ENCODE measurements at places on chromosomes 16 and 17. TPM values are rescaled to one million over a fixed set of nuclear protein-coding genes. Genes with fewer than 3 reads are reported as not detected.

Gene GPR142
- not detected for total RNA-seq

GRCh38 chr16:17235147-17235815, 235.5 kb downstream of the XYLT1 start:
- no peaks in the 10 kb centered on the region for H3K27me3 ChIP-seq
- no peak for DNase-seq
- H3K36me3 ChIP-seq, result peaks cover 19% of the 10 kb centered on the region
- H3K27ac ChIP-seq, result no peak overlapping the region
- peaks cover 22% of the 10 kb centered on the region for H3K4me1 ChIP-seq

- DNase-seq, result no peak
- peaks cover 33% of the 10 kb centered on the region for H3K4me1 ChIP-seq
- no peaks in the 10 kb centered on the region for H3K27me3 ChIP-seq
- H3K27ac ChIP-seq, result no peak overlapping the region
- H3K4me3 ChIP-seq, result no peak overlapping the region
Measured at GRCh38 chr17:47905221-47905733, 9.2 kb downstream of the SP2 start.

GRCh38 chr16:52367821-52368220, 179.1 kb downstream of the TOX3 start:
- H3K4me1 ChIP-seq, result no peaks in the 10 kb centered on the region
- H3K36me3 ChIP-seq, result no peaks in the 10 kb centered on the region
- DNase-seq, result no peak
- H3K27me3 ChIP-seq, result no peaks in the 10 kb centered on the region
- H3K27ac ChIP-seq, result no peak overlapping the region
- no peak overlapping the region for H3K4me3 ChIP-seq

Gene TP53TG3F
- total RNA-seq, result not detected

Gene VEZF1
- 22.8 TPM for total RNA-seq

Gene ARSG
- 5.0 TPM for total RNA-seq

Gene TBX2
- not detected for total RNA-seq

Gene CBFA2T3
- total RNA-seq, result 0.56 TPM

DNA sequence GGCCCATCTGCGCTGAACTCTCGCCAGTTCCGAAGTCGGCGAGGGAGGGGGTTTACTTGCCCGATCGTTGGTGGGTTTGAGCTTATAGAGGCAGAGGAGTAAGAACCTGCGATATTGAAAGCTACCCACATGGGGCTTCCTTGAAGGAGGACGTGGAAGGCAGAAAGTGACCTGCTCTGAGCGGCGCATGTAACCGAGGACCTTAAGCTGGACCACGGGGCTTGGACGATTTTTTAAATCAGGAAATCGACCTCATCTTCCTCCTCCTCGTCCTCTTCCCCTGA, 2.0 kb downstream of the PRAC2 start:
- peaks cover 31% of the 10 kb centered on the region for H3K4me1 ChIP-seq
- no peak overlapping the region for H3K27ac ChIP-seq
- DNase-seq, result no peak
- H3K27me3 ChIP-seq, result peaks cover 100% of the 10 kb centered on the region
- H3K36me3 ChIP-seq, result peaks cover 3% of the 10 kb centered on the region
- no peak overlapping the region for H3K4me3 ChIP-seq

DNA sequence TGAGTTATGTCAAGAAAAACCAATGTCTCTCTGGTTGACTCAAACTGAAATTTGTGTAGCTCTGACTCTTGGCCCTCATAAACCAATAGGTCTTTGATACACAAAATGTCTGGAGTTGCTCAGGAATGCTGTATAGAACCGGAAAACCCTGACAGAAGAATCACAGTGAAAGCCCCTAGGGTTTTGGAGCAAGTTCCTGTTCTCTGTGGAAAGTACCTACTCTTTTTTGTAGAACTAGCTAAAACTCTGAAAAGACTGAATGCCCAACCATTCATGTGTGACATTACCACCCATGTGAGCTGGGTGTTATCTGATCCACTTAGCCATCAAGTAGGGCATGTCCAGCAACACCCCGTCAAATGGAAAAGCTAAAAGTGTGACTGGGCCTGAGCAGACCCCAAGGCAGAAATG, 28.8 kb downstream of the CCL4 start:
- H3K4me3 ChIP-seq, result no peak overlapping the region
- H3K36me3 ChIP-seq, result peaks cover 3% of the 10 kb centered on the region
- DNase-seq, result no peak
- peaks cover 12% of the 10 kb centered on the region for H3K4me1 ChIP-seq
- peaks cover 20% of the 10 kb centered on the region for H3K27me3 ChIP-seq
- no peak overlapping the region for H3K27ac ChIP-seq

DNA sequence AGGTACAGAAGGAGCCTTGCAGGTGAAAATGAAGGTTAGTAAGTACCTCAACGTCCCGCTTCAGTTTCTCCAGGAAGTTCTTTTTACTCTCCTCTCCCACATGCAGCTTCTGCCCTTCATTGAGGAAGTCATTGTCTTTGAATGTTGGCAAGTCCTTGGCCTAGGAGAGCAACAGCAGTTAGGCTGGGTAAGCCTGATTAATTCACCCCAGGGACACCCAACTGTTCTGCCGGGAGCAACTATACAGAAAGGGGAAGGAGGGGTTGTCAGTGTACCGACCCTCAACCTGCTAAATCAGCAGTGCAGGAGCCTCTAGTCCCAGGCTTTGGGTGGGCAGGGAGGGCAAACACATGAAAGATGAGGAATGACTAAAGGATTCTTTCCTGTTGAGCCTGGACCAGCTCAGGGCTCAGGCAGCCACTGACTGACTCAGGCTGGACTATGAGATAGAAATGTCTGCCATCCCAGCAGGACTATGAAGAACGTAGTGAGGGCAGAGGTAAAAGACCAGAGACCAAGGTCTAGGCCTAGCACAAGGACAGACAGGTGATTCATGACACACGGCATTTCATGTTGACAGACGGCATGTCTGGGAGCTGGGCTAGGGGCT, 21.6 kb downstream of the PIP4K2B start:
- H3K36me3 ChIP-seq, result peaks cover 14% of the 10 kb centered on the region
- no peaks in the 10 kb centered on the region for H3K27me3 ChIP-seq
- H3K4me1 ChIP-seq, result no peaks in the 10 kb centered on the region
- H3K27ac ChIP-seq, result no peak overlapping the region

Gene CA4
- total RNA-seq, result not detected

GRCh38 chr16:16149710-16150116, 73.6 kb downstream of the ABCC6 start:
- no peaks in the 10 kb centered on the region for H3K36me3 ChIP-seq
- H3K27me3 ChIP-seq, result no peaks in the 10 kb centered on the region
- no peak overlapping the region for H3K4me3 ChIP-seq
- no peaks in the 10 kb centered on the region for H3K4me1 ChIP-seq
- DNase-seq, result no peak

DNA sequence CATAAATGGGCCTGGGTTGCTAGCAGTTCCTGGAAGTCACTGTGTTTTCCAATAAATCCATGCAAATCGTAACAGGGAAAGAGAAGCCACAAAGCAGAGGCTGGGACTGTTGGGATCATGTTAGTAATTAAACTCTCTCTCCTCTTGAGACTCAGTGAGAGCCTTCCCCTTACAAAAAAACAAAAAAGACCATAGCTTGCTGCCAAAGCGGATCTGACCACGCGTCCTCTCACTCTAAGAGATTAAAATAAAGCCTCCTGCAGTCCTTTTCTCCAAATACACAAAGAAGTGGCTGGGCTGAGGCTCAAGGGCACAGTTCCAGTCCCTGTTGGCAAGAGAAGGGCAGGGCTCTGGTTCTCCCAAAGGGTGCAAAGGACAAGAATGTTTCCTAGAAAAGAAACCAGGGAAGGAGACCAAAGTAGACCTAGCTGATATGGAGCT, 38.5 kb downstream of the PIGL start:
- peaks cover 14% of the 10 kb centered on the region for H3K4me1 ChIP-seq
- H3K4me3 ChIP-seq, result no peak overlapping the region
- no peak for DNase-seq
- H3K36me3 ChIP-seq, result peaks cover 46% of the 10 kb centered on the region
- no peaks in the 10 kb centered on the region for H3K27me3 ChIP-seq

DNA sequence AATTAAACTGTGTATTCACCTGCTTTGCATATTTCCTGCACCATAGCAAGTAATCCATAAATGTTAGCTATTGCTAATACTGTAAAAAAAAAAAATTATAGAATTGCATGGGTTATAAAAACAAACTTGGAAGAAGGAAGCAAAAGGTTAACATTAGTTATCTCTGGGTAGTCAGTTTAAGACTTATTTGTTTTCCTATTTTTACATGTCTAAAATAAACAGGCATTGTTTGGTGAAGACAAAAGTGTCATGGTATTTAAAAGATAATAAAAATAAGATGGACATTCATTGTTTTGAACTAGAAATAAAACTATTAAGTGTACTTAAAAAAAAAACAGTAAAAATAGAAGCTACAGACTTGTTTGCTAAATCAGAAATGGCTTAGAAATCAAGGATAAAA, 313.8 kb downstream of the SOX9 start:
- no peak overlapping the region for H3K27ac ChIP-seq
- no peak overlapping the region for H3K4me3 ChIP-seq
- H3K27me3 ChIP-seq, result peaks cover 8% of the 10 kb centered on the region
- DNase-seq, result no peak
- H3K36me3 ChIP-seq, result no peaks in the 10 kb centered on the region

DNA sequence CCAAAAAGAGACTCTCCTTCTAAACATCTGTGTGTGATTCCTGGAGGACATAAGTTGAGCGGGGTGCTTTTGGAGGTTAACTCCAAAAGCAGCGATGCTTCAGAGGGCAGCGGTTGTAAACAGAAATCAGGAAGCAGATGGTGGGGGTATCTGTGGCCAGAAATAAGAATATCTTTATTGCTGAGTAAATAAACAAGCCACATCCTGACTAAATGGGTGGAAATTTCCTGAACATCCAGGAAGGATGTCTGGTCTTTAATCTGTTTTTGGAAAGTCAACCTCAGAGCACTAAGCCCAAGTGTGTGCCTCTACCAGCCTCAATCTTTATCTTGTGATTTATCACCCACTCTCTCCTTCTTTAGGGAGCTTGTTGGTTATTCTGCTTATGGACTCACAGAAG, 123.3 kb downstream of the CDH13 start:
- H3K4me1 ChIP-seq, result no peaks in the 10 kb centered on the region
- H3K27me3 ChIP-seq, result peaks cover 19% of the 10 kb centered on the region
- no peaks in the 10 kb centered on the region for H3K36me3 ChIP-seq

Gene KRT39
- total RNA-seq, result not detected

Gene PIMREG
- 4.8 TPM for total RNA-seq

GRCh38 chr16:5064915-5065314, 841 bp downstream of the C16orf89 start:
- H3K4me1 ChIP-seq, result no peaks in the 10 kb centered on the region
- no peak overlapping the region for H3K27ac ChIP-seq
- no peak overlapping the region for H3K4me3 ChIP-seq
- H3K36me3 ChIP-seq, result no peaks in the 10 kb centered on the region
- DNase-seq, result no peak
- no peaks in the 10 kb centered on the region for H3K27me3 ChIP-seq

DNA sequence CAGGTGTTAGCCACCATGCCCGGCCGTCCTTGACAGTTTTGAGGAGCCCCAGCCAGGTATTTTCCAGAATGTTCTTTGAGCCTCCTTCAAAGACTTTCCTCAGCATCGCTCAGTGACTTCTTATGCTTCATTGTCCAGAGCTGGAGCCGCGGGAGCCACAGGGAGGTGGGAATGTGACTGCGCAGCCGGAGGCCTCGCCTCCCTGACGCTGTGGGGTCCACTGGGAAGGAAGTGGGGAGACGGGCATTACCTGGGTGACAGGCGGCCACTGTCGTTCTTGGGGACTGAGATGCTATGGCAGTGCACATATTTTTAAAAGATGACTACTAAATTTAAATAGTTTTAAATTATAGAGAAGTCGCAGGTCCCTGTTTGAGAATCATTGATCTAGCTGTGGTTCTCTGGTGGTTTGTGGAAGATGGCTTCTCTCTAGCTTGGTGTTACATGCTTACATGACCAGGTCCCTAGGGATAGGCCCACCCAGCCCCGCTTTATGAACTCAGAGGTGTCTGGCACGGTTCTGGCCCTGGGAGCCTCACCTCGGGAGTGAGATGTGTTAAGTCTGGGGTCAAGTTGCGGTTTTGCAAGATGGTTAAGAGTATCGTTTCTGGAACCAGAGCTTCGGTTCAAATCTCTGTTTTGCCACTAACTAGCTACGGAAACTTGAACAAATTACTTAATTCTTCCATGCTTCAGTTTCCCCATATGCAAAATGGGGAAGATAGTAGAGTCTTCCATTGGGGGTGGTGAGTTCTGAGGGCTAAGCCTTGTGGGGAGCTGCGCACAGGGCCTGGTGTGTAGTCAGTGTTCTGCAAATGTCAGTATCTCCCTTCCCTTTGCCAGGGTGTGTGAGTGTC, 53.0 kb downstream of the ATP2C2 start:
- no peak for DNase-seq
- H3K36me3 ChIP-seq, result no peaks in the 10 kb centered on the region
- H3K27me3 ChIP-seq, result peaks cover 10% of the 10 kb centered on the region
- H3K27ac ChIP-seq, result no peak overlapping the region

Gene ORMDL3
- 59.1 TPM for total RNA-seq

Gene ITGB4
- 1.4 TPM for total RNA-seq

GRCh38 chr17:79695797-79696609, 34.7 kb upstream of the ENPP7 start:
- no peak overlapping the region for H3K27ac ChIP-seq
- no peak overlapping the region for H3K4me3 ChIP-seq
- DNase-seq, result no peak
- peaks cover 43% of the 10 kb centered on the region for H3K27me3 ChIP-seq
- no peaks in the 10 kb centered on the region for H3K36me3 ChIP-seq
- peaks cover 10% of the 10 kb centered on the region for H3K4me1 ChIP-seq

DNA sequence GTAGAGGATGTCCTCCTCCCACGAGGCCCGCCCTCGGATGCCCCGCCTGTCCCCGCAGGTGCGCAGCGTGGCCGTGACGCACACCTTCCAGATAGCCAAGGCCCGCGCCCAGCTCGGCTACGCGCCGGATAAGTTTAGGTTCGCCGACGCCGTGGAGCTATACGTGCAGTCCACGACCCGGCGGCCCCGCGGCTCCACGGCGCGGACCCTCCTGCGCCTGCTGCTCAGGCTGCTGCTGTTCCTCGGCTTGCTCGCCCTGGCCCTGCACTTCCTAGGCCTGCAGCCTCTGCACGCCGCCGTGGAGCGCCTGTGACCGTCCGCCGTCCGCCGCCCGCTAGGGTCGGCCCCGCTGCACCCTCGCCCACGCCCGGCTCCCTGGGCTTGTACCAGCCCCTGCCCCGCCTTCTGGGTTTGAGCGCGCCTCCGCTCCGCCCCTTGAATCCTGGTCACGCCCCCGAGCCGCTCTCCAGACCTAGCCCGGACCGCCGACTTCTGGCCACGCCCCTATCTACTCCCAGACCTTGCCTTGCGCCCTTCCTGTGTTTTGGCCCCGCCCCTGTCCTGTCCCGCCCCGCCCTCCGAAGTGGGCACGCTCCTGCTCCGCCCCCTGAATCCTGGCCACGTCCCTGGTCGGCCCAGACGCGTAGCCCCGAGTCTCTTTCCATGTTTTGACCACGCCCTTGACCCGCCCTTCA, 15.8 kb upstream of the EEF2K start:
- peak overlapping the region; percentile 98 for H3K27ac ChIP-seq
- peaks cover 47% of the 10 kb centered on the region for H3K4me1 ChIP-seq
- peak overlapping the region; percentile 93 for H3K4me3 ChIP-seq

GRCh38 chr17:39938140-39938869, 10.8 kb downstream of the LRRC3C start:
- no peak overlapping the region for H3K4me3 ChIP-seq
- H3K27ac ChIP-seq, result no peak overlapping the region
- peaks cover 16% of the 10 kb centered on the region for H3K4me1 ChIP-seq
- DNase-seq, result no peak
- H3K27me3 ChIP-seq, result no peaks in the 10 kb centered on the region

All from activated naive CD8-positive, alpha-beta T cell treated with anti-CD3 and anti-CD28 coated beads for 36 hours (primary cell).